GM06990 (cell line): ENCODE measurements at places on chromosomes 1 and 21.

GRCh38 chr1:207841901-207842300 lies 69.0 kb downstream of the CD34 start:
- no peak for DNase-seq

GRCh38 chr1:113211467-113211866 lies 138.5 kb downstream of the LRIG2 start:
- DNase-seq, result no peak

GRCh38 chr1:22163564-22163963 lies 20.7 kb upstream of the WNT4 start:
- DNase-seq, result no peak

GRCh38 chr1:231601824-231602672 lies 24.5 kb upstream of the DISC1 start:
- no peak for DNase-seq

DNA sequence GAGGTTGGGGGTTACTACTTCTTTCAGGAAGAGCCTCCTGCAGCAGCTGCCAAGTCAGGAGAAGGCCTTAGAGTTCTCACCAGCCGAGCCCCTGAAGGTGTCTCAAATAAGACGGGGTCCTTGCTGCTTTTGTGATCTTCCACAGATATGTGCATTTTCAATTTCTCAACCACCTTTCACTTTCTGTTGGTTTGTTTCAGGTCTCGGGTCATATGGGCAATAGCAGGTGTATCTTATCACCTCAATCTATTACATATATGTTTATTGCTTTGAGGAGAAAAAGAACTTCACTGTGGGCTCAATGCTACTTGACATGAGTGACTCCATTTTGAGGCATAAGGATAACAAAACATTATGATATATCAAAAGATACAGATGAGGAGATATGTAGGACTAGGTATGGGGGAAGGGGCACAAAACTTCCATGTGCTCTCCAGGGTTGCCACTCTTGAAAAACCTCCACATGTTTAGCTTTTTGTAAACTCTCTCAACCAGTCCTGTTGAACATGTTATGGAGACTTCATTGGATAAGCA lies 1171.4 kb upstream of the ADGRL2 start:
- no peak for DNase-seq

DNA sequence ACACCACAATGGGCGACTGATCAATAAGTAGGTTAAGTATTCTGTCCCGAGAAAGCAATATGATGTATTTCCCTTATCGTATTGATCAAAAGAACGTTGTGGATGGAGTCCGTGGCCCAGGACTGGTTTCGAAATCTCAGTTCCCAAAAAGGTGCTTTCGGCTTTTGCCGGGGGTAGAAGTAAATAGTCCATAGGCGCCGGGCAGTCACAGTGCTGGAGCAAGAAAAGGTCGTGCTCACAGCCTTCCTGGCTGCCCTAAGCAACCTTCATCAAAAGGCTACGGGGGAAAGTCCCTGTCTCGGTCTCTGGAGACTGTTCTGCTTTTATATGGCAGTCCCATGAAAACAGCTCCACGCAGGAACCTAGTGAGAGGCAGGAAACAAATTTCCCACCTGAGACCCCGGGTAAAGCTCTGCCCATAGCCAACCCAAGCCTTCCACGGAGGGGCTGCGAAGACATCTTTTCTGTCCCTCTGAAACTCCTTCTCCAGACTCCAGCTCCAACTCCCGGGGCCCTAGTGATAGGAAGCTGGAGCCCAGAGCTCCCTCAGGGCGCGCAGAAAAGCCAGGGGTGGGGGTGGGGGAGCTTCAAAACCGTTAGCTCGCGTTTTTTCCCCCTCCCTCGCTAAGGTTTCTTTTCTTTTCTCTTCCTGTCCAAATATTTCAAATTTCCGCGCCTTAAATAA lies 7.0 kb downstream of the CDKN2C start:
- DNase-seq, result peak; percentile 74

GRCh38 chr1:159829822-159830465 lies 3.3 kb downstream of the SLAMF8 start:
- no peak for DNase-seq

DNA sequence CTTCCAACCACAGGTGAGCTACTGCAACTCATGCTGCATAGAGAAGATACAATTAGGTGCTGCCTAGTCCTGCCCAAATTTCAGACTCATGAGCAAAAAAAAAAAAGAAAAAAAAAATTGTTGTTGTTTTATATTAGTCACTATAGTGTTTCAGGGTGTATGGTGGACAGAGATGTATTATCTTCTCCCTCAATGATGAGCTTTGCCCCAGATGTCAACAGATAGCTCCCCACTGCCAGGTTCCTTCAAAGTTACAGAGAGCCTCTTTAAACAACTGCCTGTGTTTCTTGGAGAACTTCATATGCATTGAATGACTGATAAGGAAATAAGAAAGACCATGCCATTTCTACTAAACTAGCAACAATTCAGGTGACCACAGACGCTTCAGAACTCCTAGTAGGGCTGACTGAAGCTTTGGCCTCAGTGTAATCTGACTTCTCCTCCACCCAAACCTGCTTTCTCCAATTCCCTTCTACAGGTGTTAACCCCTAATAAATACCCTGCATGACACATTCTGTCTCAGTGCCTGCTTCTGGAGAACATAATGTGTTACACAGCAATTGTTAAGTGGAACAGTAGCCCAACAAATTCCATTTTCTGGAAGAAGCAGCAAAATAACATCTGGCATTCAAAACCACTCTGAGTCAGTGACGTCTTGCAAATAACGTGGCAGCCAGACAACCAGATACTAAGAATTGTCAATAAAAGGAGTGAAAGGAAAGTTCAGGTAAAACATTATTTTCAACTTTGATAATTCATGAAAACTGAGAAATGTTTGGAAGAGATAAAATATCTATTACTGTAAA lies 147.7 kb downstream of the CDC42BPA start:
- DNase-seq, result no peak
